Stimulated activated CD8-positive, alpha-beta memory T cell treated with anti-CD3 and anti-CD28 coated beads, Interleukin-7, amount 100 ng/mL, for 1 hour (primary cell): ENCODE measurements at places on chromosomes 11 and 22.

GRCh38 chr22:46058091-46058420 is 81.1 kb upstream of the WNT7B start:
- DNase-seq, result no peak

DNA sequence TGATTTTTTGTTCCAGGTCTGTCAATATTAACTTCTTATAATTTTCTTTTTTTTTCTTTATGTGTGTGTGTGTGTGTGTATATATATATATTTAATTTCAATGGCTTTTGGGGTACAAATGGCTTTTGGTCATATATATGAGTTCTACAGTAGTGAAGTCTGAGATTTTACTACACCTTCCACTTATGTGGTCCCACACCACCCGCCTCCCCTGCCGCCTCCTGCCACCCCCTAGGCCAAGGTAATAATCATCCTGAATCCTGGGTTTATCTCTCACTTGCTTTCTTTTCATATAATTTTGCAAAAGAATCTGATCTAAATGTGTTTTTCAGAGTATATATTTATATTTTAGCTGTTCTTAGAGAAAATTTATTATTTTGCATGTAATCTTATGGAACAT is 11.1 kb downstream of the NEAT1 start:
- no peak for DNase-seq

- DNase-seq, result no peak
Observed at GRCh38 chr11:112965656-112966055, 4.4 kb downstream of the NCAM1 start.

GRCh38 chr11:102577723-102578122 is 47.2 kb upstream of the MMP7 start:
- no peak for DNase-seq

GRCh38 chr11:35747668-35748067 is 85.1 kb downstream of the TRIM44 start:
- DNase-seq, result no peak

- DNase-seq, result no peak
Observed at GRCh38 chr11:10931761-10932670, 74.2 kb upstream of the ZBED5 start.

DNA sequence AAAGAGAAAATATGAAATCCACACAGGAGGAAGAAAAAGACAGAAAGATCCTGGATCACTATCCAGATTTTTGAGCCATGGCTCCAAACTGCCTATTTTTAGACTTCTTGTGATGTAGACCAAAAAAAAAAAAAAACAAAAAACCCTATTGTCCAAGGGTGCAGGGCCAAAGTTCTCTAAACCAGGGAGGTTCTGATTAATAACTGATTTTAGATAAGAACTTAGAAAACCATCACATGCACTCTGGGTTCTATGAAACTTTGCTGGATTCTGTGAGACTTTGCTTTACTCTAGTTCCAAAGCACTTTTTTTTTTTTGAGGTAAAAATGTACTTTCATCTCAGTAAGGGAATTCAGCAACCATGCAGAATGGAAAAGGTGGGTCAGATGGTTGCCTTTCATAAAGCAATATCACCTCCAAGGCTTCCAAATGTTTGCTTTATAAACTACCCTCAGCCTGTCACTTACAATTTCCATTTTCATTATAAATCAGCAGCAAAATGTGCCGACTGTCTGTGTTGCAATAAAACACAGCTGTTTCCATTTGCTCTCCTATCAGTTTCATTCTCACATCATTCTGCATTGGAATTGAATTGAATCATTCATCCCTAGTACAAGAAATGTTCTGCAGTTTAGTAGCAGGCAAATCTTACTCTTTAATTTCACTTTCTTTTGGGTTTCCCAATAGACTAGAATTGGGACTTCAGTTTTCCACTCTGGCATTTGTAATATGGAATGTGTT is 1584.3 kb upstream of the RAG2 start:
- no peak for DNase-seq

- DNase-seq, result no peak
Observed at GRCh38 chr11:123681030-123681429, 26.6 kb upstream of the SCN3B start.

- DNase-seq, result no peak
Observed at GRCh38 chr11:72951193-72951592, 137.0 kb downstream of the ATG16L2 start.

DNA sequence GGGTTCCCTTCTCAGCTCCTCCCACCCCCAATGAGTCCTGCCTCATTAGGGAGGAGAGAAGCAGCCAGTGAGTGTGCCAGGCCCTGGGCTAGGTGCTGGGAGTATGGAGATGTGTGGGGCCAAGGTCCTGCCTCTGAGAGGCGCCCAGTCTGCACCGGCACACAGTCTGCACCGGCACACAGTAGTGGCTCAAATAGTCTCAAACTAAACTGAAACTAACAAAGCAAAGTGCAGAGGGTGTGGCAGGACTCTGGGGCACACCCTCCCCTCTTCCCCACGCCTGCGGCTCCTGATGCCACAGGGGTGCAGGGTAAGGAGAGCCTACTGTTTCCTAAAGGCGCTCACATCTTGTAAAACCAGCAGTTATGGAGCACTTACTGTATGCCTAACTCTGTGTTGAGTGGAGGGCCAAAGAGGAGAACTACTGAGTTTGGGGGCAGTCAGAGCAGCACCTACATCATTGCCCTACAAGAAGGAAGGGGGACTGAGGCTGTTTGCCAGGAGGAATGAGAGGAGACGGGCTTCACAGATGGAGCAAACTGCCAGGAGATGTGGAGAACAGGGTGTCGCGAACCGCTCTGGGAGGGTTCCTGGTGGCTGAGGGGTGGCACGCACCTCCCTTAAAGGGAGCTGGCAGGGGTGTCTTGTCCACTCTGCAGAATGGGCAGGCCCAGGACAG is 939 bp upstream of the SH3BP1 start:
- no peak for DNase-seq

DNA sequence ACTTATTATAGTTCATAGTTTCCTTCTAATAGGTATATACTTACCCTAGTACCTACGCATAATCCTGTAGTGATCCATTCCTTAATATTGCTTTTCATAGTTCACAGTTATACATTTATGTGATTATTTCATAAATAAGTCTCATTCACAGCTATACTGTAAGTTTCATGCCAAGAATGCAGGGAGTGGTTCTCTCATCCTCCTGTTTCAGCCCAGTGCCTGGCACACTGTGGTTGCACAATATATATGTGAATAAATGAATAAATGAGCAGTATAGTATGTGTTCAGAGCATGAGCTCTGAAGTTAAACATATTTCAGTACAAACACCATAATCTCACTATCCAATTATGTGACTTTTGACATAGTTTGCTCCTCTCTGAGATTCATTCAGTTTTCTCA is 115.8 kb downstream of the MAML2 start:
- DNase-seq, result no peak

DNA sequence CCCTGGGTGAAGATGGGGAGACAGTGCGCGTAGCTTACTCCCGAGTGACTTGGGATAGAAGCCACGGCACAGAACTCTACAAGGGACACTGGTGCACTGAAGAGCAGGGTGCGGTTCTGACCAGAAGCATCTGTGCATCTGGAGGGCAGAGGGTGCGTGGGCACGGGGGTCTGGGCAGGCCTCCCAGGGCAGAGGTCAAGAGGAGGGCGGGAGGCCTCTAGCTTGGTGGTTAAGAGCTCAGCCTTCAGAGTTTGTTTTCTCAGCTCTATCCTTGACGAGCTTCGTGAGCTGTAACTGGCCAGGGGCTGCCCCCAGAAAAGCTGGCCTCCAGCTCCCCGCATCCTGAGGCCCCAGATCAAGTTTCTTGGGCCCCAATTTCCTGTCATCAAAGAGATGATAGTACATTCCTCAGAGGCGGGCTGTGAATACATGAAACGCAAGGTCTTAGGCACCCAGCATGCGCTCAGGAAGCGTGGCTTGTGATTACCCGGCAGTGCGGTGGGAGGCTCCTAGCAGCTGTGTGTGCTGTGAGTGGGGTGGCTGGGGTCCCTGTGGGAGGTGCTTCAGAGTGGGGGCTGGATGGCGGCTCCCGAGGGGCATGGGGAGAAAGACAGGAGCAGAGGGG is 6.0 kb upstream of the BID start:
- DNase-seq, result no peak

- DNase-seq, result no peak
Observed at GRCh38 chr22:18156878-18157713, 7.1 kb downstream of the USP18 start.

DNA sequence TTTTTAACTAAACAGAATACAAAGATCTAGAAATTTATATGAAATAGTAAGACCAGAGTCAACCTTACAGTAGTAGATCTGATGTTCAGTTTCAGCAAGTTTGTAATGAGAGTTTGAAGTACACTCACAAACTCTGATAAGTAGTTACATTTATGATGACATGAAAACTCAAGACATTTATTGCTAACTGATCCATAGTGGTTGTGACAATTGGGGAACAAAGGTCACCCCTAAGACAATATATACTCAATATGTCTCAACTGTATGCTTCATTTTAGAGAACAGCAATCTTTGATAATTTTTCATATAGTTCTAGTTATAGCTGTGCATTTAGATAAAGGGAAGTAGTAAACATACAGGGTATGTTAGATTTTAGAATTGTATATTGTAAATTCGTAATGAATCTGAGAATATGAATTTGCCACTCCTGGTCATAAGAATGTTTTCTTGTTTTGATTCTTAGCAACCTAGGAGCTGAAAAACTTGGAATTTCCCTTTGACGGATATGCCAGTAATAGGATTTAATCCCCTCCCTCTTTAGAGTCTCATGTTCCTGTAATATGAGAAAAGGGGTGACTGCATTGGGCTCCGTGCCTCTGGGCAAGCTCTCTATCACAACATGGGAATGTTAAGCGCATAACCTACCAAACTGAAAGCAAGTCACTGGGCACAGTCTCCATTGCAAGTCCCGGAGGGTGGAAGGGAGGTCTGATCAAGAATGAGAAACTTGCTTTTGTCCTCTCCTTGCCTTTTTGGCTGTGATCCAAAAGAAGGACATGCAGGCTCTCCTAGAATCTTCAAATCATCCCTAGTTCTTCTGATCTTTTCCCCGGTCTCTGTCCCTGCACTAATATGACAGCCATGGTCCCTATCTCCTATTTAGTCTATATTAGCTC is 11.4 kb downstream of the OR10D3 start:
- no peak for DNase-seq

DNA sequence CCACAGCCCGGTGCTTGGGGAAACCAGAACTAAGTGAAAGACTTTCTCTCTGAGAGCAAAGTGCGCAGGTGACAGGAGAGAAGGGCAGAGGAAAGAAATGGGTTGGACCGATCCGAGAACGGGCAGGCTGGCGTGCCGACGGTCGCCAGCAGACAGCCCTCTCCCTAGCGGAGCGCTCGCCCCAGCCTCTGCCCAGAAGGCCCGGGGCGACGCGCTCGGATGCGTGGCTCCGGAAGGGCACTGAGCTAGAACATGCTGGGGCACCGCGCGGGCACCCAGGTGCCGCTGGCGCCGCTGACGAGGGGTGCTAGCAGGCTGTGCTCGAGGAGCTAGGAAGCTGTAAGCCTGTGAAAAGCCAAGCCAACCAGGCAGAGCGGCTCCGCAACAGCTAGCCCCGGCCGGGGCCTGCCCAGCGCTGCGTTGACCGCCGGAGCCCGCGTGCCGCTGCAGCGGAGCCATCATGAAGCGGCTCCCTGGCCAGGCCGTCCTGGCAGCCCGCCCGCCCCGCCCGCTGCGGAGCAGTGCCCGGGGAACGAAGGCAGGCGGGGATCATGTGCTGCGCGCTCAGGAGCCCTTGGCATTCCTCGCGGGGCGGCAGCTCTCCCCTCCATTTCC is 22.1 kb upstream of the RRAS2 start:
- DNase-seq, result no peak

DNA sequence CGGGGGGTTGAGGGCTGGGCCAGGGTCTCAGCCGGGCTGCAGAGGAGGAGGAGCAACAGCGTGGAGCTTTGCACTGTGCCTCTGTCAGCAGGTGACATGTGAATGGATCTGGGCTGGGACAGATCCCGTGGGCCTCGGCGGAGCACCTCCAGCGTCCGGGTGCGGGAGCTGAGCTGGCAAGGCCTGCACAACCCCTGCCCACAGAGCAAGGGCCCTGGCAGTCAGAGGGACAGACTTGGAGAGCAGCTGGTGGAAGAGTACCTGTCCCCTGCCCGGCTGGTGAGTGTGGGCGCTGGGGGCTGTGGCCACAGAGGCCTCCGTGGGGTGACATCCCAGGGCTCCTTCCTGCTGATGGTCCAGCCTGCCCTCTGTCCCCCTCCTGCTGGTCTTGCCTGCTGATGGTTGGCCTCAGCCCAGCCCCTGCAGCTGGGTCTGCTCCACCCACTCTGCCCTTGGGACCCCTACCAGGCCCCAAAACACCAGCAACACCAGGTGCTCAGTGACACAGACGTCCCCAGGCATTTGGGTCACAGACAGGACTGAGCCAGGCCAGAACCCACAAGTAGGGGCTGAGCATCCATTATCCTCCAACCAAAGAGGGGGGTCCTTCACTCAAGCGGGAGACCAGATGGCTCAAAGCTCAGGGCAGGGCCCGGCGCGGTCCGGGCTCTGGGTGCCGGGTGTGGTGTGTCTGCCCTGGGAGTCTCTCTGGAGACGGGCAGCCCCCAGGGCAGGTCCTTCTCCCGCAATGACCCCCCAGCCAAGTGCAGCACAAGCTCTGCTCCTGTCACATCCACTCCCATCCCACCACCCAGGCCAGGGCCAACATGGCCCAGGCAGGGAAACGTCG is 3.5 kb downstream of the LRRC56 start:
- DNase-seq, result no peak

GRCh38 chr11:72568861-72569260 is 105.4 kb downstream of the PDE2A start:
- no peak for DNase-seq

GRCh38 chr11:116742104-116742503 is 30.7 kb downstream of the BUD13 start:
- DNase-seq, result no peak

DNA sequence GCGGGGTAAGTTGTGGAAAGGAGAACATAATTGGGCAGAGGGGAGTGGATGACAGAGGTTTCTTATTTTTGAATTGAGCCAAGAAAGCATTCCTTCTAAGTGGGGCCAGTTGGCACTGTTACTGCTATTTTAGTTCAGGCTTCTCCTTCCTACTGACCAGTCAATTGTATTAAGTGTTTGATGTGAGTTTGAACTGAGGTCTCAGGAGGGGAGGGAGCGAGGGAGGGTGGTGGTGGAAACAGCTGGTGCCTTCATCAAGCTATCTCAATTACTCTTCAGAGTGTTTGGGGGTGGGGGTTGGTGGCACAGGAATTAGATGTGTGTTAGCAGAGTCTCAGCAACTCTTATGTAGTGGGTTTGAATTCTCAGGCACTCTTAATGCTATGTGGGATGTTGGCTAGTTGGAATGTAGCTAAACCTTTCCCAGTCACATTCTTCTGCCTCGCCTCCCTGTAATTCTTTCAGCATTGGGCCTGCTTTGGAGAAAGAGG is 14.5 kb downstream of the CTNND1 start:
- no peak for DNase-seq
